Activated CD4-positive, alpha-beta T cell treated with anti-CD3 and anti-CD28 coated beads, Interleukin-2, Interleukin-6, amounts not matched to agents 100 ng/mL and 50 ng/mL, durations not matched to agents 16 hours and 8 hours (primary cell): ENCODE measurements at places on chromosomes 4 and X.

GRCh38 chr4:25702848-25703247 is 47.2 kb downstream of the SLC34A2 start:
- no peak for DNase-seq

DNA sequence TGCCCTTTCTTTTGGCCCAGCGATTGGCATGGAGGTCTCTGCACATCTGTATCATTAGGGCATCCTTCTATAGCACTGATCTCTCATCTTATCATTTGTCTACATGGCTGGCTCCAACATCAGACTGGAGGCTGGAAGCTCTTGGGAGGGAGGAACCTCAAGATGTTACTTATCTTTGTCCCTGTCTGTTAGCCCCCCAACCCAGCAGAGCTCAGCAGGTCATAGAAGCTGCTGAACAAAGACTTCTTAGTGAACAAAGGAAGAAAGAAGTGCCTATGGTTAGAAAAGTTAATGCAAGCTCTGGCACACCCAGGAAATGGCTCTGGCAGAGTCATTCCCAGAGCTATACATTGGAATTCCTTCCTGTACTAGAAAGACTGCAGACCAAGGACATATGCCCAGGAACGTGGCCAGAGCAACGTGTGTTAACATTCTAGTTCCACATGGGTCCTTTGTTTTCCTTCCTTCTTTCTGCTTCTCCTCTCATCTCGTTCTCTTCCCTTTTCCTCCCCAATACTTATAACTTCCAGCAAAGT is 74.0 kb downstream of the SEL1L3 start:
- DNase-seq = no peak

DNA sequence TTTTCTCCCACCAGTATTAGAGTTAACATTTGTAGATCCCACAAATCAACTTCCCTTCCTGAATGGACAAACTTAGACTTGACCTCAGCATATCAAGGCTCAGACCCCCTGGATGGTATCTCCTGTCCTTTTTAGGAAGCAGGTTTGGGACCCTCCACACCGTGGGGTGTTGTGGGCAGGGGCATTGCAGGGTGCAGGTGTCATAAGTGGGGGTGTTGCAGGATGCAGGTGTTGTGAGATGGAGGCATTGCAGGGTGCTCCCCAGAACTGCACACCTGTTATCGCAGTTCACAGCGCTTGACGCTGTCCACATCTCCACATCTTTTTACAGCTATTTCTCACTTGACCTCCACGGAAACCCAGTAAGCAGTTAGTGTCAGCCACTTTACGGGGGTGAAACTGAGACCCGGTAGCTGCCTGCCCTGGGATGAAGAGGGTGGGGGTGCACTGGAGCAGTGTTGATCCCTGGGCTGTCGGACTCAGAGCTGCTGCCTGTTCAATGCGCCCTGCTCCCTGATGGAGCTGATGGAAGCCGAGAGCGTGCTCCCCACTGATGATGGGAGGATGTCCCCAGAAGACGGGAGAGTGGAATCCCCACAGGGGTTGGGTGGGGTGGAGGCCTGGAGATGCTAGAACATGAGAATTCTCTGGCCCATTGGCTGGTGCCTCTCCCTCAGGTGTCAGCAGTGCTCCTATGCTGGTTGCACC is 25.3 kb downstream of the SH3TC1 start:
- no peak for DNase-seq

GRCh38 chr4:89538886-89539285 is 231.3 kb upstream of the GPRIN3 start:
- no peak for DNase-seq

DNA sequence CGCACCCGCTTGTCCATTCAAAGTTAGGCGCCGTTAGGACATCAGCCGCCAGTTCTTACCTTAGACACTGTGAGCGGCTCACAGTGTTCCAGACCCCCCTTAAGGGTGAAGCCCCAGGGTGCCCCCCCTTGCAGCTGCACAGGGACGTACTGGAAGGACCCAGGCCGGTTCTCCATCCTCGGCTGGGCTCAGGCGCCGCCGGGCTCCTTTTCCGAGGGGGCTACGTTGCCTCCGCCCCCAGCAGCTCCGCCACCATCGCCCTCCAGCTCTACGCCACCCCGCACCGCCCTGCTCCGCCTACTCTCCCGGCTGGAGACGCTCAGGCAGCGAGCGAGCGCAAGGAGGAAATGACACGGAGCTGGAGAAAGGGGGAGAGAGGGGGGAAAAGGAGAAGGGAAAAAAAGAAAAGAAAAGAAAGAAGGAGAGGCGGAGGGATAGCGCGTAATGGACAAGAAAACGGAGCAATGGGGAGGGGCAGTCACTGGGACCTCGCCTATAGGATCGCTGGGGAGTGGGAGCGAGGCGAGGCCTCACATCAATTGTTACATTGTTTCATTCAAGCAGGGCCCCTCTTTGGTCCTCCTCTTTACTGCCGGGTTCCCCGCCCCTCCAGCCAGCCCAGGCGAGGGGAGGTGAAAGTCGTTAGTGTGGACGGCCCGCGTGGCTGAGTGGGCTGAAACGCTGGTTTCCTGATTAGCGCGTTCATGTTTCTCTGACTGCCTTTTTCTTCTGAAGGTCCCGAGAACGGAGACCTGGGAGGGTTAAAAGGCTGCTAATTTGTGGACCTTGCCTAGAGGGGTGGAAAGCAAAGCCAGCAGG is at the start of gene SHROOM4:
Gene SHROOM4, minus strand, starts transcription at position 352 of the 819 bp plus-strand sequence. Its CDS starts 176 bp downstream, at position 176.
- DNase-seq = no peak

GRCh38 chrX:154822029-154822428 is 12.4 kb downstream of the SMIM9 start:
- DNase-seq = no peak
